ENCODE measurements at places on chromosomes 13 and 19. TPM values are rescaled to one million over a fixed set of nuclear protein-coding genes. Genes with fewer than 3 reads are reported as not detected.

DNA sequence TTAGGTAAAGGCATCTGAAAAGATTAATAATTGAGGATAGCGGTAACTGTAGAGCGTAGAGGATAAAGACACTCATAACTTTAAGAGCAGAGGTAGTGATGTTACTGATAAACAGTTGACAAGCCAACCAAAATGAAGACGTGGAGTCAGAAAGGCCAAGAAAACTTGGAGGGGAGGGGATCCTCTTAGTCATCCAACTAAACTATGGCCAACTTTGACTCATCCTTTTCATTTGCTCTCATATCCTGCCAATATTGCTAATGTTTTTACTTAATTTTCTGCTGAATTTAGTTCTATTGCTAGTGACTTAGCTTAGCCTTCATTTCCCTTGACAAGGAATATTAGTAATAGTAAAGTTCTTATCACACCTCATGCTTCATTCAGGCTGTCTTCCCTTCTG, 13.4 kb downstream of the ITGBL1 start:
- H3K27ac ChIP-seq: no peak overlapping the region
- H3K4me1 ChIP-seq: no peaks in the 10 kb centered on the region
- no peaks in the 10 kb centered on the region for H3K27me3 ChIP-seq
- no peaks in the 10 kb centered on the region for H3K36me3 ChIP-seq
- DNase-seq: no peak

GRCh38 chr19:29295285-29295684, 82.3 kb upstream of the UQCRFS1 start:
- no peaks in the 10 kb centered on the region for H3K4me1 ChIP-seq
- no peak for DNase-seq
- no peak overlapping the region for H3K4me3 ChIP-seq
- no peaks in the 10 kb centered on the region for H3K27me3 ChIP-seq
- no peaks in the 10 kb centered on the region for H3K36me3 ChIP-seq

DNA sequence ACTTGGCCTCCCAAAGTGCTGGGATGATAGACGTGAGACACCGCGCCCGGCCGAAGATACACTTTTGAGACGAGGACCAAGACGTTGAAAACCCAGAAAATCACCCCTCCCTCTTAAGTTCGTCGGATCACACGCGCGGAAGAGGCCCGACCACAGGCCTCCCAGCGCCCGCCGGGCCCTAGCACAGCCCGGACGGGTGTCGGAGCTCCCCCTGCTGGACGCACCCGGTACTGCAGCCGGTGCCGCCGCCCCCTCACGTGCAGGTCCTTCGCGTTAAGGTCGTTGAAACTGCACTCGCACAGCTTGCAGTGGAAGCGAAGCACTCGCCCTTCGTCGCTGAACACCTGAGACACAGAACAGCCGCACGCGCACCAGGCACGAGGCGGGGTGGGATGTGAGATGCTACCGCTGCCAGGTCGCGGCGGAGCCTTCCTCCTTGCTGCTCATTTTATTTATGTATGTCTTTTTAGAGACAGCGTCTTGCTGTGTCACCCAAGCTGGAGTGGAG, 35.7 kb upstream of the MATK start:
- H3K27me3 ChIP-seq: peaks cover 24% of the 10 kb centered on the region
- no peak overlapping the region for H3K4me3 ChIP-seq
- H3K4me1 ChIP-seq: no peaks in the 10 kb centered on the region
- no peaks in the 10 kb centered on the region for H3K36me3 ChIP-seq
- DNase-seq: no peak

GRCh38 chr13:27535546-27535945, 84.8 kb downstream of the LNX2 start:
- no peak overlapping the region for H3K4me3 ChIP-seq
- H3K4me1 ChIP-seq: no peaks in the 10 kb centered on the region
- H3K27me3 ChIP-seq: no peaks in the 10 kb centered on the region
- no peak for DNase-seq

DNA sequence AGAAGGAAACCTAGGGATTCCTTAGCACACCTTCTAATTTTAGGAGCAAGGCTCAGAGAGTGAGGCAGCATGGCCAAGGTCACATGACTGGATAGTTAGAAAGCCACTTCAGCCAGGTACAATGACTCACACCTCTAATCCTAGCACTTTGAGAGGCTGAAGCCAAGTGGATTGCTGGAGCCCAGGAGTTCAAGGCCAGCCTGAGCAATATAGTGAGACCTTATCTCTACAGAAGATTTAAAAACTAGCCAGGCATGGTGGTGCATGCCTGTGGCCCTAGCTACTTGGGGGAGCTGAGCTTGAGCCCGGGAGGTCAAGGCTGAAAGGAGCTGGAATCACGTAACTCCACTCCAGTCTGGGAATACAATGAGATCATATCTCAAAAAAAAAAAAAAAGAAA, 69.2 kb downstream of the TEX26 start:
- no peak overlapping the region for H3K27ac ChIP-seq
- no peaks in the 10 kb centered on the region for H3K27me3 ChIP-seq
- no peaks in the 10 kb centered on the region for H3K36me3 ChIP-seq
- no peak overlapping the region for H3K4me3 ChIP-seq
- DNase-seq: no peak

GRCh38 chr13:48069573-48069972, 25.3 kb downstream of the MED4 start:
- DNase-seq: no peak
- H3K36me3 ChIP-seq: peaks cover 17% of the 10 kb centered on the region
- H3K27ac ChIP-seq: no peak overlapping the region

DNA sequence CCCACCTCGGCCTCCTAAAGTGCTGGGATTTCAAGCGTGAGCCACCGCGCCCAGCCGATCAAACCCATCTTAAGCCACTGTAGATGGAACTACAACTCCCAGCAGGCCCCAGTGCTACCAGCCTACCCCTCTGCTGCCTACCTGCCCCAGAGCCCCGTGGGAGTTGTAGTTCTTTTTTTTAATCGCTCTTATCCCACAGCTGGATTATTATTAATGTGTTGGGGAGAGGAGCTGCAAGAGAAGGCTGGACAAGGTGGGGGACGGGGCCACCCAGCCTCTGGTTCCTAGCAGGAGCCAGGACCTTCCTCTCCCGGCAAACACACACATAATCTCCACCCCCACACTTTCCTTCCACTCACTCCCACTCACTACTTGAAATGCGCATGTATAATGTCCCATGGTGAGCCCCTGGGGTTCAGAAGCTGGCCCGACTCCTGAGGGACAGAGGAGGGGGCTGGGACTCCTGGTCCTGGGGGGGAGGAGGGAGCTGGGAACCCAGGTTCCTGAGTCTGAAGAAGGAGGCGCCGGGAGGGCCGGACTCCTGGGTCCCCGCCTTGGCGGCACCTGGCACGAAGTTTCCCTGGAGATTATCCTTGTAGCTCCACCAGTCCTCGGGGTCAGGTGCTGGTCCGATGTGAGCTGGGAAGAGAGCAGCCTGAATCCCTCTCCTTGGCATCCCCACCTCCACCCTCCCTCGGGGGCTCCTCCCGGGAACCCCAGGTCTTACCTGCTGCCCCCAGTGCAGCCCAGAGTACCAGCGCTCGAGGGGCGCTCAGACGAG, 958 bp downstream of the CA11 start:
- H3K27me3 ChIP-seq: no peaks in the 10 kb centered on the region
- H3K36me3 ChIP-seq: no peaks in the 10 kb centered on the region
- peak overlapping the region; percentile 91 for H3K27ac ChIP-seq
- peaks cover 45% of the 10 kb centered on the region for H3K4me1 ChIP-seq
- no peak for DNase-seq
- H3K4me3 ChIP-seq: peak overlapping the region; percentile 34

DNA sequence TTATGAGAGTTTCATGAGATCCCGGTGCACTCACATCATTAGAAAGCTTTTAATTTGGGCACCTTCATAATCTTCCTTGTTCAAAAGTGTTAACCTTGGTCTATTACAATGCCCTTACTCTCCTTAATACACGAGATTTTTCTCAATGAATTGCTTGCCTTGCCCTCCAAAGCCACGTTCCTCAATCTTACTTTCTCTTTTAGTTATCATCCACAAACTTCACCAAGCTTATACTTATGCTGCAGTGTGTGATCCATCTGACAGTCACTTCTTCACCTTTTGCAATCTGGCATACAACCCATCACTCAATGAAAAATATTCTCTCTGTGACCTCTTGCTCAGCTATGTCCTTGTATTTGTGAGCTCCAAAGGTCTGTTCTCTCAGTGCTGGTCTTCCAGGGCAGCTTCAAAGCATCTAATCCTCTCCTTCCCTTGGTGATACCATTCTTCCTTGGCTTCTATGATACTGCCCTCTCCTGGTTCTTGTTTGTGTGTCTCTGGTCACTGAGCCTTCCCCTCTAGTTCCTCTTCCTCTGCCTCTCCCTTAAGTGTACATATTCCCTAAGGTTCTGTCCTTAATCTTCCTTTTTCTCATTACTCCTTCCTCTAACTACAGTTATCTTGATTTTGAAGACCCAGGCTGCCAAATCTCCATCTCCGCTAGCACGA, 202.2 kb upstream of the STARD13 start:
- no peaks in the 10 kb centered on the region for H3K4me1 ChIP-seq
- H3K27ac ChIP-seq: no peak overlapping the region
- no peak for DNase-seq
- no peak overlapping the region for H3K4me3 ChIP-seq
- H3K36me3 ChIP-seq: no peaks in the 10 kb centered on the region

Gene PRR36
- total RNA-seq: 0.35 TPM

Gene SYT3
- not detected for total RNA-seq

All from esophagus squamous epithelium (tissue), 5 donors.